ENCODE measurements at places on chromosomes 11 and 22. TPM values are rescaled to one million over a fixed set of nuclear protein-coding genes. Genes with fewer than 3 reads are reported as not detected.
A peak's percentile ranks its signal among the peaks of the same experiment; 100 is the strongest.

Gene WBP2NL
- 1.3 TPM for polyA plus RNA-seq

DNA sequence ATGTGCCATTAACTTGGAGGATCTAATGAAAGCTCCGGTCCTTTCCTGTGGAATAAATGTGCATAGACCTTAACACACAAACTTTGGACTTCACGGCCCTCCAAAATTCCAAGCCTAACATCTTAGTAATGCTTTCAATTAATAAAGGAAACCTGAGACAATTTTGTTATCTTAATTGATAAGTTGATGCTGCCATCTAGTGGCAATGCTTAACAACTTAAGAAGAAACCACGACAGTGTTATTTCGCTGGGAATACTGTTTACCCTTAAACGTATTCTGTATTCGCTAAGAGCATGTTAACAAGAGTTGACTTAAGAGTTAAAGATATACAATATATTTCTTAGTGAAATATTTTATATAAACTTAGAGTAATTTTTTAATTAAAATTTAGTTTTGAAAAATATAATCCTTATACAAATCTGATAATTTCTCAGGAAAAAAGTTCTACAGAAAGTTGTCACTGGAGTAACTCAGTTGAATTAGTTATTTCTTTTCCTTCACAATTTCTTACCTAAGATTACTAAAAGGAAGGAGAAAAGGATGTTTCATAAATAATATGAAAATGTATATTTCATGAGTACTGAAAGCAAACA is 35.0 kb upstream of the OR9G4 start:
- DNase-seq = peak; percentile 2
- no peaks in the 10 kb centered on the region for H3K27me3 ChIP-seq
- no peaks in the 10 kb centered on the region for H3K36me3 ChIP-seq
- H3K4me3 ChIP-seq = no peak overlapping the region

GRCh38 chr11:74909812-74910211 is 39.1 kb downstream of the XRRA1 start:
- DNase-seq = no peak
- H3K4me3 ChIP-seq = no peak overlapping the region
- peaks cover 39% of the 10 kb centered on the region for H3K4me1 ChIP-seq
- H3K27ac ChIP-seq = no peak overlapping the region

Gene MPEG1
- polyA plus RNA-seq = 40.6 TPM

Gene CCT8L2
- not detected for polyA plus RNA-seq

DNA sequence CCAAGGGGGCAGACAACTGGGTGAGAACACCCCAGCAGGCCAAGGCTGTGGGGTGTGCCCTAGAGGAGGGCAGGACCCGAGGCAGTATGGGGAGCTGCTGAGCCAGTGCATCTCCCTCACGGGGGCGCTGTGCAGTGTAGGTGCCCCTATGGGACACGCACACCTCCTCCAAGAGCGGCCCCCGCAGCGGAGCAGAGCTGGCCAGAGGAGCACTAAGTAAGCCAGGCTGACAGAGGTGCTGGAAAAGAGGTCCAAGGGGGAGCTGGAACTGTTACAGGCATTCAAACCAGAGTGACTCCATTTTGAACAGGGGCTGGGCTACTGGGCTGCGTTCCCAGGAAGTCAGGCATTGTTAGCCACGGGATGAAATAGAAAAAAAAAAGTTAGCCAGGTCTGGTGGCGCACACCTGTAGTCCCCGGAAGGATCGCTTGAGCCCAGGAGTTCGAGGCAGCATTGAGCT is 41.8 kb downstream of the TST start:
- DNase-seq = peak; percentile 67
- H3K4me1 ChIP-seq = peaks cover 11% of the 10 kb centered on the region
- peaks cover 5% of the 10 kb centered on the region for H3K27me3 ChIP-seq
- peak overlapping the region; percentile 94 for H3K4me3 ChIP-seq

GRCh38 chr11:1546077-1546535 is 26.0 kb downstream of the DUSP8 start:
- H3K4me1 ChIP-seq = peaks cover 20% of the 10 kb centered on the region
- no peak for DNase-seq
- peak overlapping the region; percentile 69 for H3K4me3 ChIP-seq
- H3K27me3 ChIP-seq = peaks cover 73% of the 10 kb centered on the region
- no peak overlapping the region for H3K27ac ChIP-seq

- H3K4me3 ChIP-seq = no peak overlapping the region
- no peaks in the 10 kb centered on the region for H3K36me3 ChIP-seq
- H3K27me3 ChIP-seq = no peaks in the 10 kb centered on the region
These were observed 346.8 kb downstream of the LARGE1 start for GRCh38 chr22:33573479-33573878.

GRCh38 chr11:96019810-96020747 is 96.2 kb upstream of the MTMR2 start:
- peak overlapping the region; percentile 31 for H3K4me3 ChIP-seq
- H3K27me3 ChIP-seq = no peaks in the 10 kb centered on the region
- no peak for DNase-seq
- H3K27ac ChIP-seq = peak overlapping the region; percentile 8
- peaks cover 9% of the 10 kb centered on the region for H3K4me1 ChIP-seq

DNA sequence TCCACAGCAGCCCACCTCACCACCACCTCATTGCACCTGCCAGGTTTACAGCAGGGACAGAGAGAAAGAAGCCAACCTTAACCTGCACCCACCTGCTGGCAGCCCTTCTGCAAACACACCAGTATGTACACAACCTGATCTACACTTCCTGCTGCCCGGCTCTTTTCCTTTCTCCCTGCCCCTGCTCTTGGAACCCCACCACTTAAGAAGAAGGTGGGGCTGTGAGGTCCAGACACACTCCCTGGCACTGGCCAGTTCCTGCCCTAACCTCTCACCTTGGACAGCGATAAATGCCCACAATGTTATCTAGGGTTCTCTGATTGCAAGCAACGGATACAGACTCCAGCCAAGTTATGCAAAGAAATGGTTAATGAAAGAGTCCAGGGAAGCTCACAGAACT is 10.8 kb upstream of the SLC35C1 start:
- no peak for DNase-seq
- H3K4me1 ChIP-seq = no peaks in the 10 kb centered on the region
- H3K4me3 ChIP-seq = no peak overlapping the region
- H3K36me3 ChIP-seq = no peaks in the 10 kb centered on the region
- peaks cover 25% of the 10 kb centered on the region for H3K27me3 ChIP-seq

- H3K4me3 ChIP-seq = no peak overlapping the region
- H3K4me1 ChIP-seq = peaks cover 13% of the 10 kb centered on the region
- no peak overlapping the region for H3K27ac ChIP-seq
- no peaks in the 10 kb centered on the region for H3K27me3 ChIP-seq
These were observed 32.6 kb upstream of the TOLLIP start for GRCh38 chr11:1341928-1342524.

GRCh38 chr22:31022516-31022915 is 53.5 kb downstream of the TUG1 start:
- H3K27ac ChIP-seq = no peak overlapping the region
- no peak overlapping the region for H3K4me3 ChIP-seq
- H3K27me3 ChIP-seq = no peaks in the 10 kb centered on the region
- no peaks in the 10 kb centered on the region for H3K4me1 ChIP-seq

Gene MPPED2
- 2.6 TPM for polyA plus RNA-seq

- peaks cover 16% of the 10 kb centered on the region for H3K36me3 ChIP-seq
- H3K27ac ChIP-seq = peak overlapping the region; percentile 39
- H3K4me3 ChIP-seq = no peak overlapping the region
- no peak for DNase-seq
- no peaks in the 10 kb centered on the region for H3K27me3 ChIP-seq
- peaks cover 78% of the 10 kb centered on the region for H3K4me1 ChIP-seq
These were observed 79.3 kb downstream of the SGSM3 start for GRCh38 chr22:40449676-40450035.

Gene FXYD2
- 0.74 TPM for polyA plus RNA-seq

DNA sequence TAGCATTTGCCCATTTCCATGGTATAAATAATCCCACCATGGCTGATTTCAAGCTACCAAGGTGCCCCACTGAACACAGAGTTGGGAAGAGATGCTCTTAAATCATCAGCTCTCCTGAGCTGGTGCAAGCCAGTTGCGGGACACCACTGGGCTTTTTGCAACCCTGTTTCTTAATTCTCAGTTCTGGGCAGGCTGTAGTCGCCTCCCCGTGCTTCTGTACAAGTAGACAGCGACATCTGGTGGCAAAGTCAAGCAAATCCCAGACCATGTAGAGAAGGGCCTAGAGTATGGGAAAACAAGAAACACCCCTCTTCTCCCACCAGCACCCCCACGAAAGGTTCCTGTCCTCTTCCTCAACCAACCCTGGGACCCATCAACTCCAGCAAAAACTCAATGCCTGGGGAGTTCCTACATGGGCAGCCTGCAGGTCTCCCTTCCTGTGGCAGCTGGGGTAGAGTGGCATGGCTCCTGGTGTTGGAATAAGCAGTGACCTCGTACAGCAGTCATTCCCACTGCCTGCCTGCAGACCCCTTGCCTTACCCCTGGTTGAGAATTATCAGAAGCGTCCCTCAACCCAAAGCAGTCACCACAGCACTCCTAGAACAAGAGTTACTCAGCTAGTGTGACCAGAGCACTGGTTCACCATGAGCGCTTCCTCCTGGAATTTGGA is 68.4 kb downstream of the IGLL5 start:
- peak; percentile 77 for DNase-seq
- H3K27ac ChIP-seq = peak overlapping the region; percentile 54
- H3K27me3 ChIP-seq = no peaks in the 10 kb centered on the region
- H3K36me3 ChIP-seq = peaks cover 5% of the 10 kb centered on the region

DNA sequence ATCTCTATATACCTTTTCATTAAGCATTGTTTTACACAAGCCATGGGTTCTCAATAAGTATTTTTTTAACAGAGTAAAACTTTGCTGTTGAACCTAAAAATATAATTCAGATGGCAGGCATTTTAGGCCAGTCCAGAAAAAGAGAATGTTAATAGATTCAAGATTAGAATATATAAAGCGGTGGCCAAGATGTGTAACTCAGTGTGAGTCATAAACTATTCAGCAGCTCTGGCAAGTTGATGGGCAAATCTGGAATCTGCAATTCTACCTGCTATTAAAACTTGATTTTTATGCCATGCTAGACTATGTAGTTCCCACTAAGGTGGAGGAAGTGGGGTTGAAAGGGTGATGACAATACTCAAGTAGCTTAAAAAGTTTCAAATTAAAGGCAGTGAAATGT is 45.4 kb downstream of the CASP12 start:
- H3K4me1 ChIP-seq = peaks cover 10% of the 10 kb centered on the region
- no peaks in the 10 kb centered on the region for H3K36me3 ChIP-seq
- DNase-seq = no peak
- H3K4me3 ChIP-seq = no peak overlapping the region
- H3K27ac ChIP-seq = peak overlapping the region; percentile 24
- no peaks in the 10 kb centered on the region for H3K27me3 ChIP-seq

GRCh38 chr11:12399355-12399754 is 22.0 kb downstream of the PARVA start:
- H3K4me1 ChIP-seq = no peaks in the 10 kb centered on the region
- DNase-seq = no peak
- H3K36me3 ChIP-seq = no peaks in the 10 kb centered on the region
- H3K27me3 ChIP-seq = no peaks in the 10 kb centered on the region

Gene CRYBB3
- polyA plus RNA-seq = not detected

DNA sequence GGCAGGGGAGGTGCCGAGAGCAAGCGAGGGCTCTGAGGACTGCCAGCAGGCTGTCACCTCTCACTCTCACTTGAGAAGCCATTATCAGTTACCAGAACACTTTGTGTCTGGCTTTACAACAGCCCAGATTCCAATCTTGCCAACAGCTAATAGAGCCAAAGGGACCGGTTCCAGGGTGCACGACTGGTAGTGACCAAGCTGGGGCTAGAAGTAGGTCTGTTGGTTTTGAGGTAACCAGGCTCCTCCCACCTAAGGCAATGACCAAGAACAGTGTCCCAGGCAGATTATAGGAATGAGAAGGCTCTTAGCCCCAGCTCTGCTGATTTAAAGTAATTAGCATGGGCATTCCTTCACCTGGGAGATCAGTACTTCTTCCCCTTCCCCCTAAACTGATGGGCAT is 7.2 kb upstream of the IL10RA start:
- DNase-seq = no peak
- no peaks in the 10 kb centered on the region for H3K27me3 ChIP-seq
- peak overlapping the region; percentile 61 for H3K27ac ChIP-seq
- peaks cover 57% of the 10 kb centered on the region for H3K4me1 ChIP-seq
- no peaks in the 10 kb centered on the region for H3K36me3 ChIP-seq

GRCh38 chr11:10287766-10288715 is 6.0 kb downstream of the SBF2 start:
- H3K4me1 ChIP-seq = peaks cover 23% of the 10 kb centered on the region
- H3K36me3 ChIP-seq = no peaks in the 10 kb centered on the region
- H3K4me3 ChIP-seq = no peak overlapping the region
- no peak overlapping the region for H3K27ac ChIP-seq
- no peak for DNase-seq
- no peaks in the 10 kb centered on the region for H3K27me3 ChIP-seq

Gene APOA1
- polyA plus RNA-seq = not detected

DNA sequence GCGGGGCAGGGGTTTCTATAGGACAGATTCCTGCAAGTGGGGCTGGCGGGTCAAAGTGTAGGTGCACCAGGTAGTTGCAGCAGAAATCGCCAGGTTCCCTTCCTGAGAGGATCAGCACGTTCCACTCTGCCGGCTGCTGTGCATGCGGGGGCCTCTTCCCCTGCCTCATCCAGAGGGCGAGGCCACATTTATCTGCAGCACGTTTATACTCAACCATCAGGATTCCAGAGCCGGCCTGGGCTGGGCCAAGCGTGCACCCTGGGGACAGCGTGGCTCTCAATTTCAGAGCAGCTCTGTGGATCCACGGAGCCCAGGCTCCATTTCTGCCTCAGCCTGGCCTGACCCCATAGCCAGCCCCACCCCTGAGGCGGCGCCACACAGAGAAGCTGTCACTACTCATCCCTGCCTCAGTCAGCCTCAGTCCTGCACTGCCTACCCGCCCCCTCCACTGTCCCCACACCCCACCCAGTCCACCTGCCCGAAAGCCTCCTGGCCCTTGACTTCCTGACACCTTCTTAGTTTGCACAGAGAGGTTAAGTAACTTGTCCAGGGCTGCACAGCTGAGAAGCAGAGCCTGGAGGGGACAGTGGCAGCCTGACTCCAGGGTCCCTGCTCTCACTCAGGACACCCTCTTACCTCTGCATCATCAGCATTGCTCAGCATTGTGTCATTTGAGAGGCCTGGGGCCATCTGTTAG is 45.9 kb upstream of the RTL6 start:
- H3K27ac ChIP-seq = no peak overlapping the region
- no peak overlapping the region for H3K4me3 ChIP-seq
- no peak for DNase-seq
- no peaks in the 10 kb centered on the region for H3K4me1 ChIP-seq

Gene OR5P2
- polyA plus RNA-seq = not detected

- no peak overlapping the region for H3K4me3 ChIP-seq
- no peaks in the 10 kb centered on the region for H3K27me3 ChIP-seq
- DNase-seq = no peak
- peaks cover 7% of the 10 kb centered on the region for H3K36me3 ChIP-seq
- H3K4me1 ChIP-seq = peaks cover 9% of the 10 kb centered on the region
These were observed 59.1 kb downstream of the WNT11 start for GRCh38 chr11:76147106-76147740.

Gene APOBEC3B
- polyA plus RNA-seq = 0.56 TPM

DNA sequence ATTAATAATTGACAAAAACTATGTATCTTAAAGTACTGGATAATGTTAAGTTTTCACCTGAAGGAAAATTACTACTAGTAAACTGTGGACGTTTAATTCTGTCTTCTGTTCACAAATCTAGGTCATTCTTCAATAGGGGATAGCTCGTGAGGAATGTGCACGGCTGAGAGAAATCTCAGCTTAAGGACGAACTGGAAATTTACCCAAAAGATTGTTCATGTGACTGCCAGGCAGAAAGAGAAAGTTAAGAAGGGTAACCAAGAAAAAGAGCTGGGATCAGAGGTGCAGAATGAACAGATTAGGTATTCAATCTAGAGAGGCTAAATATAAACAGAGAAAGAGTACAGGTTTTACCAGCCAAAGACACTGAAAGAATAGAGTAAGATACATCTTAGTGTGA is 245.3 kb downstream of the CASP12 start:
- no peak overlapping the region for H3K27ac ChIP-seq
- H3K4me1 ChIP-seq = no peaks in the 10 kb centered on the region
- H3K4me3 ChIP-seq = no peak overlapping the region
- peaks cover 7% of the 10 kb centered on the region for H3K36me3 ChIP-seq

Data from naive B cell (primary cell).